ENCODE measurements at places on chromosomes 13 and 19.

DNA sequence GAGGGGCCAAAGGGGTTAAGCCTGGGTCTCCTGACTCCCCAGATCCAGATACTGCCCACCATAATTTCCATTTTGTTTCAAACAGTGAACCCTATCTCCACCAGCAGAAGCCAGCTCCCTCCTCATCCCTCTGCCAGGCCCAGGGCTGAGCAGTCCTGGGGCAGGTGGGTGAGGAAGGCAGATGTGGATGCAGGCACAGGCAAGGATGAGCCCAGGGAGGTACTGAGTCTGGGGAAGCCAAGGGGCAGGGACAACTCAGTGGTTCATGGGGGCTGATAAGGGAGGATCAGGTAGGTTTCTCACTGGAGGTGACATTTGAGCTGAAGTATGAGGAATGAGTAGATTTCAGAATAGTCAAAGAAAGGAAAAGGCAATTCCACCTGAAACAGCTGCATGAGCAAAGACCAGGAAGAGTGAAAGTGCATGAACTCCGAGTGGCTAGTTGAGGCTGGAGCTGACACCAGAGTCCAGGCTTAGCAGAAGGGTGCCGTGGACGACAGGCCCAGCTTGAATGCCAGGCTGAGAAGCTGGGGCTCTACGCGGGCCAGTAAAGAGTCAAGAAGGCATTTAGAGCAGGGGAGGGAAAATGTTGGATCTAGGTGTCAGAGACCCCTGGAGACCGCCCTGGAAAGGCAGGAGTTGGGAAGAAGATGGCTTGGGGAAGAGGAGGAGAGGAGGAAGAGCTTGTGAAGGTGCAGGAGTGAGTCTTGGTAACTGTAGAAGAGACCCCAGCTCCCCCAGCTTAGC lies 10.3 kb downstream of the CIC start:
- DNase-seq, result no peak

DNA sequence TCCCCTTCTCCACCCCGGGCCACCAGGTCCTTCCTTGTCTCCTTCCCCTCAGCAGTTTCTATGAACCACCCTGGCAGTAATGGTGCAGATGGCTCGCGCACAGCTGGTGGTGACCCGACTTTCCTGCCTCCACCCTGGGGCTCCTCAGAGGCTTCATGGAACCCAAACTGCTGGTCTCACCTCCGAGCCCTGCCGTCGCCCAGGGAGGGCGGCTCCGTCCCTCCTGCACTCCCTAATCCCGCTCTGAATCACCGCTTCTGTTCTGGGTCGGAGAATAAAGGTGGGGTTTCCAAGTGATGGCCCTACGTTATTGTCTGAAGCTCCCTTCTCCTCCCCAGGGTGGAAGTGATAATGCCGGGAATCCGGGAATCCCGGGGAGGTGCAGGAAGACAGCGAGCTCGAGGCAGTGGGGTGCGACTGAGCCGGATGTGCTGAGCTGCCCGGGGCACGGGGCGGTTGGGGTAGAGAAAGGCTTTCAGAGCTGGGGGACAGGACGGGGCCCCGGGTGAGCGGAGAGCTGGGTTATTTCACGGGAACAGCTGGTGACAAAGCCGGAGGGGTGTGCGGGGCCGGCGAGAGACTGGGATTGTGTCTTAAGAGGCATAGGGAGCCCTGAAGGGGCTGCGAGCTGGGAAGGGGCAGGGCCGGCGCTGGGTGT lies 711 bp downstream of the FUT2 start:
- DNase-seq, result no peak

DNA sequence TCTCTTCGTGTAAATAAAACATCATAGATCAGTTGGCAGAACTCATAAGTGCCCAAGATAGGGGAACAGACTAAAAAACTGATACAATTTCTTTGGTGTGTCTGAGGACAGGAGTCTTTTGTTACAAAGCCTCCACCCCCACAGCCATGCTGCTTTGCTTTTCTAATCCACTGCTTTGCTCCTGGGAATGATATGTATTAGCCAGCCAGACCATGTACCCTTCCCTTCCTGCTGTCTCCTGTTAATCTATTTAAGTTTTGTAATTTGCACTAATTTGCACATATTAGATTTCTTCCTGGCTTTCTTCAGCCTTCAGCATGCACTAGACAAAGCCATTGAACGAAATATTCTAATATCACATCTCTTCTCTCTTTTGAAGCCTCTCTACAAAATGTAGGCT lies 130.5 kb downstream of the MAB21L1 start:
- no peak for DNase-seq

DNA sequence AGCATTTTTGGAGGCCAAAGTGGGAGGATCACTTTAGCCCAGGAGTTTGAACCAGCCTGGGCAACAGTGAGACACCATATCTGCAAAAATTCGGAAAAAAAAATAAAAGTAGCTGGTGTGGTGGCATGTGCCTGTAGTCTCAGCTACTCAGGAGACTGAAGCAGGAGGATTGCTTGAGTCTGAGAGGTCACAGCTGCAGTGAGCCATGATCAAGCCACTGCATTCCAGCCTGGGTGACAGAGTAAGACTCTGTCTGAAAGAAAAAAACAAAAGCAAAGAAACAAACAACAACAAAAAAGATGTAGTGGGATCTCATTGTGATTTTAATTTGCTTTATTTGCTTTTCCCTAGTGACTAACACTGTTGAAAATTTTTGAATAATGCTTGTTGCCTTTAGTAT lies 394.7 kb upstream of the KLHL1 start:
- DNase-seq, result no peak

DNA sequence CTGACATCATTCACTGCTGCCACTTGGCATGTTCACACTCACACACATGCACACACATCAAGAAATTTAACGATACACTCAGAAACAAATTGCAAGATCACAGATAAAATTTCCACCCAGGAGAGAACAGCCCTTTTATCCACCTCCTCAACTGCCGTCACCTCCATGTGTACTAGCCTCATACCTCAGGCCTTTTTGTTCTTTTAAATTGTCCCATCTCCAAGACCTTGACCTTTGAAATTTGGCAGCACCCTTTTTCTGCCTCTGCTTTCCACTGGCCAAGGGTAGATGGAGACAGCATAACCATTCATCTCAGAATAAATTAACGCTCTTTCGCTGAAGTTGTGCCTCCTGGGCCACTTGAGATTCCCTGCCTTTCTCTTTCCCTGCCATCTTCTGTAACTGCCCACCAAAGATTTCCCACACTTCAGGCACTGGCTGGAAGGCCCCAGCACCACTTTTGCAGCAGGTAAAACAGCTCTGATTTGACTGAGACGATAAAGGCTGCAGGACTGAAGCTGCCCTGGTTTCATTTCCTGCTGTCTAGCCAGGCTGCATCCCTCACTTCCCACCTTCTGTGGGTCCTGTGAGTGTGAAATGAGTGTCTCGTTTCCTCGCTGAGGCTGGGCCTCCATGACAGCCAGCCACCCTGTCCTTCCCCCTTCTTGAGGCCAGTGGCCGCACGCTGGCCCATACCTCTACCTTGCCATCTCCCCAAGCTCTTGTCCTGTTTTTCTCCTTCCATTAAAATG lies 39.3 kb downstream of the MBNL2 start:
- no peak for DNase-seq

GRCh38 chr19:35272122-35272719 lies 3.5 kb downstream of the USF2 start:
- DNase-seq, result no peak

- no peak for DNase-seq
Observed at GRCh38 chr13:30338331-30338851, 31.0 kb upstream of the KATNAL1 start.

DNA sequence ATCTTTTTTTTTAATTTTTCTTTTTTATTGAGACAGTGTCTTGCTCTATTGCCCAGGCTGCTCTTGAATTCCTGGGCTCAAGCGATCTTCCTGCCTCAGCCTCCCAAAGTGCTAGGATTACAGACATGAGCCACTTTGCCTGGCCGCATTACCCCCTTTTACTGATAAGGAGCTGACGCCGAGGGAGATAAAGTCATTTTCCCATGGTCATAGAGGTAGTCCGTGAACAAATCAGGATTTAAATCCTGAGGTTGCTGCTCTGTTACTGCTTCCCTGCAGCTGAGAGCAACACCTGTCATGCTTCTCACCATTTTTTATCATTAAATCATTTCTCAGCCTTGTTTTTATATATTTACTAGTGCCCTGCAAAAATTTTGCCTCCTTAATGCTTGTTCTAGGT lies 7.4 kb downstream of the CYSLTR2 start:
- no peak for DNase-seq

DNA sequence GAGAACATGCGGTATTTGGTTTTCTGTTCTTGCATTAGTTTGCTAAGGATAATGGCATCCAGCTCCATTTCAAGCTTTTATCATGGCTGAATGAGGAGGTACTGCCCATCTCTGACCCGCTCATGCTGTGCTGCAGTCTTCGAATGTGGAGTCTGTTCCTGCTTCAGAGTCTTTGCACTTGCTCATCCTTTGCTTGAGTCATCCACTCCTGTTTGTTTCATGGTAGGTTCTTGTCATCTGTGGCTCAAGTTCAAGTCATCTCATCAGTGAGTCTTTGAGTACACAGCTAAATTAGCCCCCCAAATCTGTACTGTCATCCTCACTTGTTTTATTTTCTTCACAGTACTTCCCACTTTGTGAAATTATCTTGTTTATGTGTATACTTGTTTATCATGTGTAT lies 5.4 kb downstream of the UCHL3 start:
- no peak for DNase-seq

- DNase-seq, result no peak
Observed at GRCh38 chr19:15669440-15669839, 3.4 kb upstream of the CYP4F12 start.

DNA sequence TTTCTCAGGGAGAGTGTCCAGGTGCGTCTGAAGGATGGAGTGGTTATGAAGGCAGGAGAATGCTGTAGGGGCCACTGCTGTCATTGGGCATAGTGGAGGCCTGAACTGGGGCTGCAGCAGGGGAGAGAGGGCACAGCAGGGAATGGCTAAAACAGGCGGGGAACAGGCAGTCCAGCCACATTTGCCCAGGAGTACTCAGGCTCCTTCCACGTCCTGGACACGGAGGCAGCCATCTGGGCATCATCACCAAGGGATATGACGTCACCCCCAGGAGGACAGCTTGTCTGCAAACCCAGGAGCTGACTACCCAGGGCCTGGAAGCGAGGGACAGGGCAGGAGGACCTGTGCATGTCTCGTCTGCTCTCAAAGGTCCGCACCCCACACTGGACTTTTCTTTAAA lies 22.2 kb downstream of the VSTM2B start:
- DNase-seq, result no peak

- no peak for DNase-seq
Observed at GRCh38 chr13:112716461-112716820, 26.6 kb downstream of the ATP11A start.

DNA sequence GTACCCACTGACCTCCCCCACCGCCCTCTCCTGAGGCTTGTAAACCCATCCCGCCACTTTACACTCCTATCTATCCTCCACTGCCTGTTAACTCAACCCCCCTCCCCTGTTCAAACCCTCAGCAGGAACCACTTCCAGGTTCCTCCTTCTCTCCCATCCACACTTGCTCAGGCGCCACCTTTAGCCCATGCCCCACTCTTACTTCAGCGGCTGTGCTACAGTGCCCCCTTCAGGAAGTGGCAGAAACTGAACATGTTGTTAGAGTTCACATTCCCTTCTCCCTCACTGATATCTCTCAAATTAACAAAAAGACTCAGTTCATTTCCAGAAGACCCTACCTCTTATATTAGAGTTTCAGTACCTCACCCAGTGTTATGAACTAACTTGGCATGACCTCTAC lies 49.4 kb downstream of the ZNF91 start:
- no peak for DNase-seq
